ENCODE measurements at places on chromosomes 6 and 20.
A peak's percentile ranks its signal among the peaks of the same experiment; 100 is the strongest.

GRCh38 chr20:48945840-48946514 lies 24.5 kb downstream of the ARFGEF2 start:
- no peak for DNase-seq

- DNase-seq, result no peak
Observed at GRCh38 chr20:18728870-18729224, 84.7 kb upstream of the SCP2D1 start.

DNA sequence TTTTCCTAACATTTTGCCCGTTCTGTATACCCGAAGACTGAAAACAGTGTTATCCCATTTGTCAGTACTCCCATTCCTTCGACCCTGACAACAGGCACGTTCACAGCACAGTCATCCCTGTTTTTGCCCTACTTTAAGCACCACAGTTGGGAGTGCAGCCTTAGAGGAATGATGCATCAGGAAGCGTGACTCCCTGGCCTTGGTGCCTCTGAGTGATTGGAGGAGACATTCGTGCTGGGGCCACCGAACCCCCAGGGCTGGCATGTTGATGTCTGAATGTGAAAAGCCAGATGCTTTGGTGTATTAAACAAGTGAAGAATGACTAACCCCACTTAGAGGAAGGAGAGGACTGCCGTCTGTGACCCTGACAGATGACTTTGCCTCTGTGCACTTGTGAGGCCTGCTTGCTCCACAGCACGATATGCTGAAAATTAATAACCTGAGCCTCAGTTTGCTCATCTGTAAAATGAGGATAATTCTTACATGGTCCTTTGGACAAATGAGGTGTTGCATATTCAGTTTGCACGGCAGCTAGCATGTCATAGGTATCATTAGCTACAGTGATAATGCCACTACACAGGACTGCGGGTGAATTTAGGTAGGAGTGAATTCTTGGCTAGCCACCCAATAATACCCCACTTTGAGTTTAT lies 36.0 kb downstream of the STK35 start:
- DNase-seq, result no peak

- no peak for DNase-seq
Observed at GRCh38 chr20:22771706-22772105, 187.3 kb upstream of the FOXA2 start.

- DNase-seq, result no peak
Observed at GRCh38 chr20:31739550-31739977, 474 bp downstream of the TPX2 start.

DNA sequence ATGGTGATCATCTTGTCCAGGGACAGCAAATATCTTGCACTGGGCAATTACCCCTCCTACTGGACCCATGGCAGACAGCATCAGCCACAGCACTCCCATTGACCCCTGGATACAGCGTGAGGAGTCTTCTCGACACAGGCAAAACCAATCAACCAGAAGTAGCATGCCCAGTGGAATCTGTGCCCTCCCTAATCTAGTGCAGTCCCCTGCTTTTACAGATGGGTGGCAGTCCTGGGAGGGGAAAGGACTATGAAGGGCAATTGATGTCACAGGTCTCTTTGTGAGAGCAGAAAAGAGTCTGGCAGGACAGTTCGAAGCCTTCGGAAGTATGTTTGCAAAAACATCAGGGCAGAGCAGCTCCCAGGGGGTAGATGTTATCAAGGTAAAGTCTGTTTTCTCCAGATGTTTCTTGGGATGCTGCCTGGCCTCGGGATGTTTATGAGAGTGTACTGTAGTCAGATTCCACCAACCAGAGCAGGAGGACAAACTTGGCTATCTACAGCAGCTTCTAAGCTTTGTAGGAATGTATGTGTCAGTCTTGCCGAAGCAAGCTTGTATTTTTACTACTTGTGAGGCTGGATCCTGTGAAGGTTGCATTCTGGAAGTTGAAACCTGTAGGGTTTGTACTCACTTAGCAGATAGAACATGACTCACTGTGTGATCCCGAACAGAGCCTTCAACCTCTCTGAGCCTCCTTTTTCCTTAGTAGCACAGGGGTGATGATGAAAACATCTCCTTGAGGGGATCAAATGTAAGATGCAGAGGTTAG lies 63.0 kb upstream of the MYL9 start:
- DNase-seq, result no peak

DNA sequence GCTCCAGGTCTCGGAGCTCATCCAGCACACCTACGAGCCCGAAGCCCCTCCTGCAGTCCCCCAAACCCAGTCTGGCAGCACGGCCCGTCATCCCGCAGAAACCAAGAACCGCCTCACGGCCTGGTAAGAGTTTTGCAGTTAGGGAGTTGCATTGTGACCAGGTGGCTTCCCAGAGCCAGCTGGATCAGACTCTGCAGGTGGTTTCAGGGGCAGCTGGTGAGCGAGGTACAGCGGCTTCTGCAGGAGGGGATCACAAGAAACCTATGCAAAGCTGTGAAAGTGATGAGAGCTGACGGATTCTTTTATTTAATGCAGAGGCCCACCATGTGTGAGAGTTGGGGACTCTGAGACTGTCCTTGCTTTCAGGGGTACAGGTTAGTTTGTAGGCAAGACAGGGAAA lies 45.9 kb upstream of the SCGN start:
- DNase-seq, result no peak

GRCh38 chr6:15690510-15690909 lies 27.7 kb upstream of the DTNBP1 start:
- DNase-seq, result no peak

DNA sequence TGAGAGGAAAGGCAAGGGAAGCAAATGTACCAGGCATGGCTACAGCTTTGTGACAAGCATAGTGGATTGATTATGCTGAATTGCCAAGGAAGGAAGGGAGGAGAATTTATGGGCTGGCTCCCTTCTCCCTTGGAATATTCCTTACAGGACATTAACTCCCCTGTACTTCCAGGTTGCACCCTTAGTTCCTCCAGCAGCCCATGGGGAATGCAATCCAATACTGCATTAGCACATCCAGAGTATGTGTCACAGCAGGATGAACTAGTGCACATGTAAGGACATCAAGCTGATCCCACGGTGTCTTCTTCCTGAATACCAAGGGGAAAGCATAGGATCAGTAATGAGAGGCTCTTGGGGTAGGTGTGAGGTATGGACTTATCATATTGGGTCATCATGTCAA lies 390.7 kb upstream of the POU3F2 start:
- no peak for DNase-seq

DNA sequence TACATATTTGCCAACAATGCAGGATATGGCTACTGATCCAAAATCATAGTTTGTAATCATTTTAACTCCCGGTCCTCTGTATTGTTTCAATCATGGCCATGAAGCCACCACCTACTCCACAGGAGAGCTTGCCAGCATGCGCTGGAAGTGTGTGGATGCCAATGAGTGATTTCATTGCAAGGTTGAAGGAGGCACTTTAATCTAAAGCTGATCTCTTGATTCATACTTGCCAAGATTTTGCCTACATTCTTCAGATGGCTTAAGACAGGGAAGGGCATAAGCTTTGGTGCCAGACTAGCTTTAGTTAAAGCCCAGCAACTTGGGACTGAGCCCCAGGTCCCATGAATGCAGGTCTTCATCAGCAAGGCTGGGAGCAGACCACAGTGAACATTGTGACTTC lies 58.8 kb downstream of the TPD52L1 start:
- no peak for DNase-seq

GRCh38 chr20:22248051-22248667 lies 336.2 kb downstream of the FOXA2 start:
- DNase-seq, result no peak

GRCh38 chr6:3797231-3798054 lies 45.9 kb upstream of the PXDC1 start:
- no peak for DNase-seq

- no peak for DNase-seq
Observed at GRCh38 chr20:23153696-23154341, 67.7 kb upstream of the CD93 start.

GRCh38 chr6:152146385-152146784 lies 338.9 kb downstream of the ESR1 start:
- no peak for DNase-seq

DNA sequence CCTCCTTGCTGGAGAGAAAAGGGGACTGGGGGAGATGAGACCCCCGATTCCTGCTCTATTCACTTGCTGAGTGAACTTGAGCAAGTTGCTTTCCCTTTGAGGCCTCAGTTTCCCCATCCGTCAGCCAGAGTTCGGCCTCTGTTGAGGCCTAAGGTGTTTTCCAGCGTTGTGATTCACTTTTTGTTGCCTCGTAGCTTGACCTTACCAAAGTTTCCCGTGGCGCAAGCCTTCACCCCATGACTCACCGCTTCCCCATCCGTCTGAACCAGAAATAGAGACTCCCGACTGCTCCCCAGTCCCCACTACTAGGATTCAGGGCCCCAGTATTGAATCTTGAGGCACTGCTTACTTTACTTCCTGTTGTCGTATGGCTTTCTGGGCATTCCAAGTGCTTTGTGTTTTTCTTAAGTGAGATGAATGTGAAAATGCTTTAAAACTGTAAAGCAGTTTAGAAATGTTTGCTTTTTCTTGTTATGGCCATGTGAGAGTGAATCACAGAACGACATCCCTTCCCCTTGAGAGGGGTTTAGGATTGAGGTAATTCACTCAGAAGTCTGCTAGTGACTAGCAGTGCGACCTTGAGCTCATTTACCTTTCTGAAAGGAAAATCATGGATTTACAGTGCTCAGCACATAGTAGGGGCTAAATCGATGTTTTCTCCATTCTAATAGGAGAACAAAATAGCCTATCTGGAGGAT lies 1.2 kb downstream of the CHMP4B start:
- DNase-seq, result peak; percentile 15

- DNase-seq, result no peak
Observed at GRCh38 chr6:68639211-68639610, 4.1 kb downstream of the ADGRB3 start.

- DNase-seq, result no peak
Observed at GRCh38 chr6:10259671-10260070, 155.2 kb downstream of the TFAP2A start.

- no peak for DNase-seq
Observed at GRCh38 chr6:161949531-161949930, 675.7 kb upstream of the AGPAT4 start.

GRCh38 chr6:160005861-160006540 lies 37.1 kb downstream of the IGF2R start:
- no peak for DNase-seq

DNA sequence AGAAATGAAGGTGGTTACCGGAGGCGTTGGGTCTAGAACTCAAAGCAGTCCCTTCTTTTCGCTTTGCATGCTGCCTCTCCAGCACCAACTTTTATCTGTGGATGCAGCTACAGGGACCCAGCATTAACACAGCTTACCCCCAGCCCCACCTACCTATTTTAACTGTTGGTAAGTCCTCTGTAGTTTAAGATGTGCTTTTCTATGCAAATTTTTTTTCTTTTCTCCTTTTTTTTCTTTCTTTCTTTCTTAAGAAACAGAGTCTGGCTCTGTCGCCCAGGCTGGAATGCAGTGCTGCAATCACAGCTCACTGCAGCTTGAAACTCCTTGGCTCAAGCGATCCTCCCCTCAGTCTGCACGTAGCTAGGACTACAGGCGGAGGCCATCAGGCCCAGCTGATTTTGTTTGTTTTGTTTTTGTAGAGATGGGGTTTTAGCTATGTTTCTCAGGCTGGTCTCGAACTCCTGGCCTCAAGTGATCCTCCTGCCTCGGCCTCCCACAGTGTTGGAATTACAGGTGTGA lies 6.5 kb upstream of the USP45 start:
- no peak for DNase-seq

DNA sequence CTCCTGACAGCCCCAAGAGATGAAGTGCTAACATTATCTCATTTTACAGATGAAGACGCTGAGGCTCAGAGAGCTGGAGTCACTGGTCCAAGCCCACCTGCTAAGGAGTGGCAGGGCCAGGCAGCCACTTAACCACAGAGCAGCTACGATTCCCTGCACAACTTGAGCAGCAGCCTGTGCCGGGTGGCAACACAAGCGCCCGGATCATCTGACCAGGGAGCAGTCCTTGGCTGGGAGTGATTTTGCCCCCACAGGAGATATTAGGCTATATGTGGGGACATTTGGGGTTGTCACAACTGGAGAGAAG lies 93.2 kb upstream of the PTPN1 start:
- no peak for DNase-seq

DNA sequence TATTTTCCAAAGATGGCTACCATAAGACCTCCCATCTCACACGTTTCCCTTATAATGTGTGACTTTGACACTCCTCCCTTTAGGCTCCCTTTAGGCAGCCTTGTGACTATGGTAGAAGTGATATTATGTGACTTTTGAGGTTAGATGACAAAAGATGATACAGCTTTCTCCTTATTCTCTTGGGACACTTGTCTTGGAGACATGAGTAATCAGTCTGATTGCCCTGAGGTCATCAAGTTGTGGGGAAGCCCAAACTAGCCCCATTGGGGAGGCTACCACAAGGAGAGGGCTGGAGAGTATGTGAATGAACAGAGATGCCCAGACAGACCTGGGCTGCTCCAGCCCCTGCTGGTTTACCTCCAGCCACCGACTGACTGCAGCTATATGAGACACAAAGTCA lies 10.6 kb upstream of the DLK2 start:
- no peak for DNase-seq

DNA sequence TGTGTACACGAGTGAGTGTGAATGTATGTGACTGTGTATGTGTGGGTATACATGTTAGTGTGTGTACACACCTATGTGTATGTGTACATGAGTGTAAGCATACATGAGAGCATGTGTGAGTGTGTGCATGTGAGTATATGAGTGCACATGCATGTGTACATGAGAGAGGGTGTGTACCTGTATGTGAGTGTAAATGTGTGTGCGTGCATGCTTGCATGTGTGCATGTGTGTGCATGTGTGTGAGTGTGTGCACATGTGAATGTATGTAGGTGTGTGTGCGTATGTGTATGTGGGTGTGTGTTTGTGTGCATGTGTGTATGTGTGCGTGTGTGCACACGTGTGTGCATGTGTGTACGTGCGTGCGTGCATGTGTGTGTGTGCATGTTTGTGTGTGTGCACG lies 183.4 kb downstream of the BMP7 start:
- DNase-seq, result no peak

DNA sequence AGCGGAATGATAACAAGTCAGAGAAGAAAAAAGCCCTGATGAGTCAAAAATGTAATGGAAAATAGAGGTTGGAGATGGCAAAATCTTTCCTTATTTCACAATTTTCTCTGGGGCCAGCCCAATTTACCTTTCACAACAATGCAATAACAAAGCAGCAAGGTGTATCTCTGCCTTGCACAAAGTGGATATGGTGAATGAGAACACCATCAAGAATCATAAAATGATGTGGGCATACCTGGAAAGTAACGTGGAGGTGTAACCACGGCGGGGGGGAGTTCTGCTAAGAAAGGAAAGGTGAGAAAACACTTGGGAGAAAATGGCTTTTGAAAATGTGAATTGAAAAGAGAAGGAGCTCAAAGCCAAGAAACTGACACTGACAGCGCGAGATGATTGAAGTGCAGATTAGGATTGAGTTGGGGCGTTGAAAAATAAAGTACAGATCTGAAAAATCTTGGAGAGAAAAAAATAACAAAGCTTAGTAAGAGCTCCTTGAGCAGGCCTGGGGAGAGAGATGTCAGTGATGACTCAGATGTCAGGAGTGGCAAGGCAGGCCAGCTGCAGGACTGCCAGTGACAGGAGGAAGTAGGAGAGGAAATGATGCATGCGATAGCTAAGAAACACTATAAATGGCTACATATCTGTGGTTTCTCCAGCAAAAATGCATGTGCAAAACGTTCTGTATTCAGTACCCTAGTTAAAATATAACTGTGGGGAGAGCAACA lies 26.2 kb downstream of the ARHGAP18 start:
- DNase-seq, result peak; percentile 68

GRCh38 chr6:41716516-41717391 lies 18.7 kb downstream of the TFEB start:
- no peak for DNase-seq

All from stimulated activated CD8-positive, alpha-beta memory T cell treated with anti-CD3 and anti-CD28 coated beads, Interleukin-7, amount 100 ng/mL, for 48 hours (primary cell).